ENCODE measurements at places on chromosomes 3 and 15.

- DNase-seq, result no peak
Observed at GRCh38 chr3:127593178-127593577, 2.6 kb upstream of the TPRA1 start.

GRCh38 chr3:77038930-77039605 is 831 bp upstream of the ROBO2 start:
- no peak for DNase-seq

DNA sequence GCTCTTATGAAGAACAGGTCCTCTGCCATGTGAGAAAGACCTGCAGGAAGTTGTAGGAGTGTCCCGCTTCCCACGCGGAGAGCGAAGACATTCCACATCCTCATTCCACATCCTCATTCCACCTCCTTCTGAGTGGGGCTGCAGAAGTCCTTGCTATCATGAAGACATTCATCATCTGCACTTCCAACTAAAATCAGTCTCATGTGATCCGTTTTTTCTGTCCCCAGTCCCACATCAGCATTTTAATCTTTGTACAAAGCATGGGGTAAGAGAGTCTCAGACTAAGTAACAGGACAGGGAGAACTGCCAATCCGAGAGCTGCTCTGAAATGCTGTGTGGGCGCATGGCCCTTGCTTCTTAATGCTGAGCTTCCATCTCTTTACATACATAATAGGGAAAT is 227.2 kb downstream of the RSRC1 start:
- DNase-seq, result no peak

DNA sequence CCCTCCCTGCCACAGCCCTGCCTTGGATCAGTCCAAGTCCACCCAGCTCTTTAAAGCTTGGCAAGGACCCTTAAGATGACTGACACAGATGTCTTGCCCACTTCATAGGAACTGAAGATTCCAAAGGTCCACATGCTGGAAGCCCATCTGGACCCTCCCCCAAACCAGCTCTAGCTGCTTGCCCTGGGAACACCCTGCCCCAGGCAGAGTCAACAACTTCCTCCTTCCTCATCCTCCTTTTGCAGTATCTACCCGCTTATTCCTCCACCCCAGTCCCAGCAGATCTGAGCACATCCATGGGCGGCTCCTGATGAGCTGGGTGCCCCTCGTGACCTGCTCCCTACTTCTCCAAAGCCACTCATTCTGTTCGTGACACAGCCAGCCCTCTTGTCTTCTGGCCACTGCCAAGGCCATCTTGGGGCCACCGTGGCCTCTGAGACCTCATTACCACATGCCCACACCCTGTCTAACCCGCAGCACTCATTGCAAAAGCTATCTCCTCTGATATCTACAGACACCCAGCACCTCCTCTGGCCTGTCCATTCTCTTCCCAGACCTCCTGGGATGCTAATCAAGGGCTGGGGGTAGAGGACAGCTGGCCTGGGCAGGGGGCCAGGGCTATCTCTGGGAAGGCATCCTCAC is 2.0 kb upstream of the PFKFB4 start:
- DNase-seq, result no peak

DNA sequence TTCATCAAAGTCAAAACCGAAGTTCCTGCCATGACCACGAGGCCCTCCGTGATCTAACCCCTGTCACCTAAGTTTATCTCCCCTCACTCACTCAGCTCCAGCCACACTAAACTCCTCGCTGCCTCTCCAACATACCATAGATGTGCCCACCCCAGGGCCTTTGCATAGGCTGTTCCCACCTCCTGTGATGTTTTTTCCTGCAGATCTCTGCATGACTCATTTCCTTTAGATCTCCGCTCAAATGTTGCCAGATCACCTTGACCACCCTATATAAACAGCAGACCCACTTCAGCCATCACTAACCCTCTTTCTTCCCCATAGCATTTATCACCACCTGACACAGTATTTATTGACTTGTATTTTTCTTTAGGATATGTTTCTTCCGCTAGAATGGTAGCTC is 58.5 kb downstream of the HRH1 start:
- DNase-seq, result no peak

- no peak for DNase-seq
Observed at GRCh38 chr15:91482799-91483198, 370.7 kb upstream of the SLCO3A1 start.

GRCh38 chr3:162368417-162368816 is 871.8 kb downstream of the OTOL1 start:
- DNase-seq, result no peak

DNA sequence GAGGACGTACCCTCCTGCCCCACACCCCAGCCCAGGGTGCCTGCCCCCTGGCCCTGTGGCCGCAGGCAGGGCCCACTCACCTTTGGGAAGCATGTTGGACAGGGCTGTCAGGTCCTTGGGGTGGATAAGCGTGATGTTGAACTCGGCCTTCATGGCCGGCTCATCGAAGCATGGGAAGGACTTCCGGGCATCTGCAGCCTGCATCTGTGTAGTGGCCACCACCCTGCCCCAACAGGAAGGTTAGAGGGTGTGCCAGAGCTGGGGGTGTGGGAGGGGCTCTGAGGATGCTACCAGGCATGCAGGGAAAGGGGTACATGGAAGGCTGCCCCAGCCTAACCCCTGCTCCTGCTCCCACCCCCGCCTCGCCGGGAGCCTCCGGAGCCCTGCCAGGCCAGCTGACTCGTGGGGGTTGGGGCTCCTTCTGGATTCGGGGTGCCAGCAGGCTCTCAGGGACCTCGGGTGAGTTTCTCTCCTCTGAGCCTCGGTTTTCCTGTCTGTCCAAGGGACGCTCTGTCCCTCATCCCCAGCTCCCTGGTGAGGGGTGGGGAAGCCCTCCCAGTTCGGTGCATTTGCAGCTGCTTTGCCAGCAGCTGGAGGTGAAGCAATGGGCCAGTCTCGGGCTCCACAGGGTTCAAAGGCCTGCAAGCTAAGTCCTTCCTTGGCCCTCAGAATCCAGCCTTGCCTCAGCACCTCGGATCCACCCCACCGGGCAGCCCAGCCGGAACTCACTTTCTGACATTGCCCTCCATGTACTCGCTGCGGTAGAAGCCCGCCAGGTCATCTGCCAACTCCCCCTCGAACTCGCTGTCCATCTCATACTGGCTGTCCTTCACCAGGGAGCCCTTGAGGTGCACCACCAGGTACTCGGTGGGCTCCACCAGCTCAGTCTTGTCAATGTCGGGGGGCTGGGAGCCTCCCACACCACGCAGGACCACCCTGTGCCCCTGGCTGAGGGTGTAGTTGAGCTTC is 9.1 kb downstream of the ANPEP start:
- no peak for DNase-seq

DNA sequence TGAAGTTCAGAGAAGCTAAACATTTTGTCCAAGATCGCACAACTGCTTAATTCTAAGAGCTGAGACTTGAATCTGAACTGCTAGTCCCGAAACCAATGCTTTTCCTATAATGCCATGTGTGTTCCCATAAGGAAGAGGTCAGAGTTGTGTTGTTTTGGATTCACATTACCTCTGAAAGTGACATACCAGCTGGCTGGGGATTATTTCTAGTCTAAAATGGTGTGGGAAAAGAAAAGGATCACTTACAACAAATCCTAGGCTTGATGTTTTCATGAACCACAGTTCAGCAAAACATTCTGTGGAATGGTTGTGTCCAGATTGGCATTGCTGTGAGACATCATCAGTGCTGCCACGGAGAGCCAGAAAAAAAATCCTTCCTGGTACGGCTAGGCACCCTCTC is 35.0 kb upstream of the LRRC3B start:
- DNase-seq, result no peak

- no peak for DNase-seq
Observed at GRCh38 chr3:2993736-2994135, 116.4 kb downstream of the IL5RA start.

GRCh38 chr15:77604973-77605372 is 27.7 kb downstream of the LINGO1 start:
- DNase-seq, result no peak

DNA sequence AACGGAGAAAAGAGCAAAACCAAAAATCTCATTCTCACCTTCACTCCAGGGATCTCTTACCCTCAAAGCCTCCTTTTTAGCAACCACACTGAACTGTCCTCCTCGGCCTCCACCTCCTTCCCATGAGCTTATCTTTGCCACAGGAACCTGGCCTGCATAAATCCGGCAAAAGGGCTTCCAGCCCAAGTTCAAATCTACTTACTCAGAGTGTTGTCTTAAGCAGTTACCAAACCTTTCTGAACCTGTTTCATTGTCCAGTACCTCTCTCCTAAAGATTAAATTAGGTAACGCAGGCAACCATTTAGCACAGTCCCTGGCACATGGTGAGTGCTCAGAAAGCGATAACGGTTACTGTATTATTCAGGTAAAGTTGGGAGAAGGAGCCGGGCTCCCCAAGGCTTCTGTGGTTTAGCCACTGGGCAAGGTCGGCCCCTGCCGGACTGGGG is 777 bp downstream of the CIB1 start:
- DNase-seq, result no peak

GRCh38 chr15:50798684-50799083 is 33.2 kb upstream of the SPPL2A start:
- no peak for DNase-seq

GRCh38 chr3:9448643-9449042 is 51.2 kb downstream of the SETD5 start:
- DNase-seq, result no peak

- DNase-seq, result no peak
Observed at GRCh38 chr3:30520699-30521098, 85.7 kb upstream of the TGFBR2 start.

- no peak for DNase-seq
Observed at GRCh38 chr15:92909136-92909781, 9.1 kb downstream of the CHD2 start.

GRCh38 chr15:94262201-94262600 is 30.8 kb downstream of the MCTP2 start:
- DNase-seq, result no peak

DNA sequence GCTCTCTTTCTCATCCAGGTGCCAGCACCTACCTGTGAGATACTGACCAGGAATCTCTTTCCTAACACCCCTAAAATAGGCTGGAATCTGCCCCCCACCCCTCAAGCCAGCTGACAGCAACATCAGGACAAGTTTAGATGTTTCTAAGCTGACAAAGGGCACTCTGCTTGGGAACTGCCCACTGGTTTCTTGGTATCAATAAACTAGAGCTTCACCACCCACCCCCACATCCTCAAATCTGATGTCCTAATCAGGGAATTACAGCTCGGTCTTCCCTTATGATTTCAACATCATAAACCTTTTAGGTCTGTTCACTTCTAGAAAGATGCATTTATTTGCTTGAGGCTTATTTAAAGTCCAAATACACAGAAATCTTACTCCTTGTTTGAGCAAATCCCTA is 34.7 kb downstream of the CEP19 start:
- DNase-seq, result no peak

DNA sequence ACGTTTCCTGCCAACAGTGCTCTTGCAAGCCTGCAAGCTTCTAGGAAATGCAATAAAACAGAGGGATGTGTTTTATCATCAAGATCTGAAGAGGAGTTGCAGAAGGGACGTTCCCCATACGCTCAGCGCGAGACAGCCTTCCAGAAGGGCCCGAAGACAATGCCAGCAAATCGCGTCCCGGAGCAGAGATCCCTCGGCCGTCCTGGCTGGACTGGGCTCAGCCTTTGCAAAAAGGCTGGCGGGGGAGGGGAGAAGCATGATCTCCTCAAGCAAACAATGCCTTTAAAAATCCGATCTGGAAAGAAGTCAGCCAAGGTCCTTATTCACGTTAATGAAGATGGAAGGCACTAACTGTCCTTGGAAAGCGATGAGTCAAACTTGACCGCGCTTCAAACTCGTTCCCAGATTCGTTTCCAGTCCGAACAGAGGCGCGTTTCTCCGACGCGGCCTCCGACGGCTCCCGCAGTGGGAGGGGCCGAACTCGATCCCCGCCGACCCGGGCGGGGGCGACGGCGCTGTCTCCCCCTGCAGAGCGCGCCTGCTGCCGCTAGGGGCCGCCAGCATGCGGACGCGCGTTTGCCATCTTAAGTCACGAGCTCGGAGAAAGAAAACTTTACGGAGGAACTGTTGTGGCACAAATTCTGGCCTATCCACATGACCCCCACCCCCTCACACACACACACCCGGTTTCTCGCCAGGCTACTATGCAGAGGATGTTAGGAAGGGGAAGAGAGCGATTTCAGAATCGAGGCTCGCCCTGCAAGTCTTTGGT is 5.5 kb downstream of the BCL6 start:
- peak; percentile 69 for DNase-seq

GRCh38 chr3:40299721-40300335 is 9.7 kb upstream of the EIF1B start:
- DNase-seq, result no peak
